Stimulated activated CD8-positive, alpha-beta memory T cell treated with anti-CD3 and anti-CD28 coated beads, Interleukin-7, amount 100 ng/mL, for 24 hours (primary cell): ENCODE measurements at places on chromosomes 7 and 10.

DNA sequence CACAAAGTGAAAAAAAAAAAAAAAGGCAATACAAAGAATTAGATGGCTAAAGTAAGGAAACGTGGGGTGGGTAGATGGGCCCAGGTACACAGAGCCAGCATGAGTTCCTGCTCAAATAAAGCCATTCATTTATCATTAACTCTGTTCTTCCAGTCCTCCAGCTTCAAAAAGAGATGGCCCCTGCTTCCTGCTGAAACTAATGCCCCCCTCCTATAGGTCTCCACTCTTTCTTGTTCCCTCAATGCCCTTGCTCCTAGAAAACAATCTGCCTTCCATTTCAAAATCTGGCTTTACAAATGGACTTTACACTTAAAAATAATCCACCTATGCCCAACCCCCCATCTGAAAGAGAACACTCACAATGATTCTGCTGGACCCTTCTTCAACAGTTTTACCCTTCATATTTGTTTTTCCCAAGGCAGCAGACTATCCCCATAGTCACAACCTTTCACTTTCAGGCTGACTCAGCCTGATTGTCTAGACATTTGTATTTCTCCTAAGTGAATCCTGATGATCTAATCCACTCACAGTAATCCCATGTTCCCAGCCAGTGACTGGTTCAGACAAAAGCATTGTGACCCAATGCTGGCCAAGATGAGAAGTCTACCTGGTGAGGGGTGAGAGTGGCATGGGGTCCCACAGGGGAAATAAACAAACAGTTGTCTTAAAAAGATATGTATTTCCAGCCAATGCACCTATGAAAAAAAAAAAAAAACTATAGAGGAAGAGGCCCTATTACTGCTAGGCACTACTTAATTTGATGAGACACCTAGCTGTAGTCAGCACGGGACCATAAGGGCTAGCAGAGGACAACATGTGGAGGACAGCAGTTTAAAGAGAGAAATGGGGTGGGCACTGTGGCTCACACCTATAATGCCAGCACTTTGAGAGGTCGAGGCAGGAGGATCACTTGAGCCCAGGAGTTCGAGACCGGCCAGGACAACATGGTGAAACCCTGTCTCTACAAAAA is 74.6 kb upstream of the GRID1 start:
- no peak for DNase-seq

DNA sequence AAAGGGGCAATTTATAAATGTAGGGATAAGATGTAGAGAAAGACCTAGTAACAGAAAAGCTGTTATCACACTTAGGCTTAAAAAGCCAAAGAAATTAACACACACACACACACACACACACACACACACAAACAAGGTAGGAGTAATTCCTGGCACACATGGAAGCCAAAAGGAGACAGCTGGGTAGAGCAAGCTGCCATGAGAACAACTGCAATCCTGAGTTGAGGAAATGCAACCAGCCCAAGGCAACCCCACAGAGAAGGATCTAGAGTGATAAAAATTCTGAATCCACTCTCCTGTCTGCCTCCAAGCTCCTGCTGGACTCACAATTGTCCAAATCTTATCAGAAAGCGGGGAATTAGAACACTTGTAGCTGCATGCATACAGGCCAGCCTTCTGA is 229.1 kb upstream of the DGKB start:
- no peak for DNase-seq

DNA sequence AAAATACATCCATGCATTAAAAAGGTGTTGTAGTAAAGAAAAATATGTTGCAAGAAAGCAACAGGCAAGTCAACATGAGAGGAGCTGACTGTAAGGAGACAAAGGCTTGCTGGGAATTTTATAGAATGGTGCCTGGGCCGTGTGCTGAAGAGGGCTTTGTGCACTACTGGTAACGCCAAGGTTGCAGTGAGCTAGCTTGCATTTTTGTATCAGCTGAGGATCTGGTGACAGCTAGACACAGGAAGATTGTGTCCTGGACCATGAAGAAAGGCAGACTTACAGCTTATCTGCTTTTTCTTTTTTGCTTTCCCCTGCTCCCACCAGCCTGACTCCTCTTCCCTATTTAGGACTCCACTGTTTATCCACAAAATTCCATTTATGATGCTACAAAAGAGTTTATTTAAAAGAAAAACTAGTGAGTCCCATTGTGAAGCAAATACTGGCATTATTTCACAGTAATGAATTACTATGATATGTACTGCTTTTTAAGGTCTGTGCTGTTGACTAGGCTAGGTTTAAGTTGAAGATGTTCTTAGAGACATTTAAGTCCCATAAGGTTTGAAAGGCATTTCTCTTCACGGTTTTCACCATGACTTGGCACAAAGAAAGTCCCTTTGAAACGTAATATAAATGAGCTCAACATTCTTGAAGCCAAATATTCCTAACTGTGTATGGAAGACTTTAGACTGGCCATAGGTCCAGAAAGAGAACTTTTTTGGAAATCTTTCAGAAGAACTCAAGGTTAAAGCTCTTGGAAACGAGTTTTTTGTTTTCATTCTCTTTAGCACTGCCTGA is 88.6 kb downstream of the SEC23IP start:
- DNase-seq: no peak

DNA sequence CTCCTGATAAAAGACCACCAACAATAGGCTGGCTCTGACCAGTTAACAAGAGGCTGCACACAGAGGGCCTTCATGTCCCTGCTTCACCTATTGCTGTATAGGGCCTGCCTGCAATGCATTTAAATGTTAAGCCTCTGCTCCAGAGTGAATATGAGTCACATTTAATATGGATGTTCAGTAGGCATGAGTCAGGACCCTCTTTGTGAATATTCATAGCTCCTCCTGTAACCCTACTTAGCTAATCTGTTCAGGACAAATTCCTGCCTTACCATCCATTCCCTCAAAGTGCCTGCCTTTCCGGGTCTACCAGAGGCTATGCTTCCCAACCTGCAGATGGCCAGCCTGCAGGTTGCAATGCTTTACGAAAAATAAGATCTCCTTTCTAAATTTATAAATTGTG is 32.5 kb downstream of the ARHGAP22 start:
- DNase-seq: no peak

GRCh38 chr10:8061274-8062211 is 7.1 kb downstream of the GATA3 start:
- DNase-seq: no peak

GRCh38 chr7:38743899-38744298 is 112.7 kb upstream of the AMPH start:
- DNase-seq: no peak

- no peak for DNase-seq
These were observed 130.9 kb upstream of the ADAM12 start for GRCh38 chr10:126519185-126519584.
